ENCODE measurements at places on chromosomes 12 and 14.

DNA sequence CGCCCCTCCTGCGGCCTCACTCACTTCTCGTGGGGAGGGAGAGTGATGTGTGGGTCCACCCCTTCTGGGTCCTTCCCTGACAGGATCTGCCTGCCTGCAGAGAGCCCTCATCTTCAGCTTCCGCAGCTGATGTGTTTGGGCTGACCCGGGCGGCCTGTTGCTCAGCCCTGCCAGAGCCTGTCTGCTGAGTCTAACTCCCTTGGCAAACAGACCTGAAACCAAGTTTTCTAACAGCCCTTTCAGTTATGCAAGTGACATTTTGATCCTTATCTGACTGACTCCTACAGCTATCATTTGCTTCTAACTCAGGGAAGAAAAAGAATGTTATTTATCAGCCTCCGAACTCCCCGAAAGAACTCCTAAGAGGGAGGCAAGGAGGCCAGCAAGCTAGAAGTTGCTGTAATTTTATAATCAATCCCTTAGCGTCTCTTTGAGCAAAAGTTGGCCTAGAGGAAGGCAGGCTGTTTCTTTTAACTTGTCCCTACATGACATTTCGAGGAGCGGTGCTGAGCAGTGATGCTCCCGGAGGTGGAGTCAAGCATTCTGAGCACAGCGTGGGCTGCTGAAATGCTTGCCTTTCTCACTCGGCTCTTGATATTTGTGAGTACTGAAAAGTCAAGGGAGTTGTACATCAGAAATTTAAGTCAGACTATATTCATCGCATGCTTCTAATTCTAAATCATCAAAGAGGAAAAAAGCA, 31.5 kb upstream of the CACNA2D4 start:
- no peak for DNase-seq

DNA sequence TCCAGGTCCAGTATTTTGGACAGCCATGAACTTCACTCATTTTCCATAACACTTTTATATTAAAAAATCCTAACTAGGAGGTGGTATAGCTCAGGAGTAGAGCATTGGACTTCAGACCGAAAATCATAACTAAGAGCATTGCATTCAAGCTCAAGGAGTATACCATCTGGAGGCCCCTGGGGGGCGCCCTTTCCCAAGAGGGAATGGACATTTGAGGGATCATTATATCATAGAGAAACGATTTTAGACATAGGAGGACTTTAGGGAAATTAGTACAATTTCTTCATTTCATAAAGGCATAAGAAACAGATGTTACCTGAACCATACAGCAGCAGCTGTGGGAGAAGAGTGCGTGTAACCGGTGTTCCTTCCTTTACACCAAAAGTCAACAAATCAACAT, 5.2 kb upstream of the ATG14 start:
- peak; percentile 19 for DNase-seq

DNA sequence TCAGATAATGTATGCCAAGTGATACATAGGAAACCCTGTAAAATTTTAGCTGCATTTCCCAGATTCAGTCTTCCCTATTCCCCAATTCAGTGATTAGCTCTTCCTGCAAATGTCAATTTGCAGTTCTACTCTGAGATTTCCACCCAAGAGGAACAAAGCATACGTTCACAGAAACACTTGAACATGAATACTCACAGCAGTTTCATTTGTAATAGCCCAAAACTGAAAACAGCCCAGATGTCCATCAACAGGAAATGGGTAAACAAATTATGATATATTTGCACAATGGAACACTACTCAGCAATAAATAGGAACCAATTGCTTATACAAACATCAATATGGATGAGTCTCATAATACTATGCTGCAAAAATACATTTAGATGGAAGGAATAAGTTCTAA, 194.2 kb downstream of the GXYLT1 start:
- no peak for DNase-seq

- DNase-seq, result no peak
Measured at GRCh38 chr14:92316937-92317336, 6.0 kb upstream of the SLC24A4 start.

GRCh38 chr12:64459394-64459891, 7.5 kb downstream of the TBK1 start:
- DNase-seq, result no peak

DNA sequence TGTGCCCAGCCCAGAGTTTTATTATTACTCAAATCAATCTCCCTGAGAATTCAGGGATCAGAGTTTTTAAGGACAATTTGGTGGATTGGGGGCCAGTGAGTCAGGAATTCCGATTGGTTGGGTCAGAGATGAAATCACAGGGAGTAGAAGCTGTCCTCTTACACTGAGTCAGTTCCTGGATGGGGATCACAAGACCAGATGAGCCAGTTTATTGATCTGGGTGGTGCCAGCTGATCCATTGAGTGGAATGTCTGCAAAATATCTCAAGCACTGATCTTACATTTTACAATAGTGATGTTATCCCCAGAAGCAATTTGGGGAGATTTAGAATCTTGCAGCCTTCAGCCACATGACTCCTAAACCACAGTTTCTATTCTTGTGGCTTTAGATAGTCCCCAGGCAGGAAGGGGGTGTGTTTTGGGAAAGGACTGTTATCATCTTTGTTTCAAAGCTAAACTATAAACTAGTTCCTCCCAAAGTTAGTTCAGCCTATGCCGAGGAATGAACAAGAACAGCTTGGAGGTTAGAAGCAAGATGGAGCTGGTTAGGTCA, 89.1 kb upstream of the CNOT2 start:
- DNase-seq, result no peak

GRCh38 chr12:89351489-89352241, 636 bp downstream of the DUSP6 start:
- DNase-seq, result peak; percentile 65

GRCh38 chr12:27627123-27627852, 69.0 kb upstream of the REP15 start:
- peak; percentile 86 for DNase-seq

DNA sequence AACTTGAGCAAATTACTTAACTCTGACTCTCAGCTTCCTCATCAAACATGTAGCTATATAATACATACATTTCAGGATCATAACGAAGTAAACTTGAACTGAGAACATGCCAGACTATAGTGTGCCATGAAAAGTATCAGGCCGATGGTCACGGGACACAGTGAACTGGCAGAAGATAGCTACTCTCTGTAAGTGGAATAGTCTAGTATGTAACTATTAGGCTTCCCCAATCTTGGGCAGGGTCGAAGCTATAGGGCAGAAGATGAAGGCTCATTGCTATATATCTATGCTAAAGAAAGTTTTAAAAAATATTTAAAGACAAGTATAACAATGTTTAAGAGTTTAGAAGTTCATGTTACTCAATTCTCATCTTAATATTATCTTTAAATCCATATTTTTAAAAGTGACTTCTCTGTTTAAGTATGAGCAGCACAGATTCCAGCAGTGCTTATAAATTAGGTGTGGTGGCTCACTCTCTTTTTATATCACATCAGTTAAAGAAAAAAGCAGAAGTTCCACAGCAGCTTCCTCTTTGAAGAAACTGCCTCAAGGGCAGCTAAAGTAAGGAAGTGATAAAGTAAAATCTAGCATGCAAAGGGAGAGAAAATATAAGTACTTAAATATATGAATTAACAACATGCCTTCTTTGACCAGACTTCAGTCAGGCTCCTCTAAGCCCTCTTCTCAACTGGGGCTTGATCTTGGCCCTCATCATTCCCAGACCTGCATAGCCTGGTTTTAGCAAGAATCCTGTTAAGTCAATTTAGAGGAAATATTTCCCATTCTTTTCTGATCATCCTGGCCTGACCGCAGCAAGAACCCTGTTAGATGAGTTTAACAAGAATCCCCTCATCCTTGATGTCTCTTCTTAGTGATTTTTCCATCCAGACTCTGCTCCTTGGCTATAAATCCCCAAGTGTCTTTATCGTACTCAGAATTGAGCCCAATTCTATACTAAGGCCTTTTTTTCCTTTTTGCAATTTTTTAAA, 8.4 kb upstream of the GLIPR1 start:
- no peak for DNase-seq

DNA sequence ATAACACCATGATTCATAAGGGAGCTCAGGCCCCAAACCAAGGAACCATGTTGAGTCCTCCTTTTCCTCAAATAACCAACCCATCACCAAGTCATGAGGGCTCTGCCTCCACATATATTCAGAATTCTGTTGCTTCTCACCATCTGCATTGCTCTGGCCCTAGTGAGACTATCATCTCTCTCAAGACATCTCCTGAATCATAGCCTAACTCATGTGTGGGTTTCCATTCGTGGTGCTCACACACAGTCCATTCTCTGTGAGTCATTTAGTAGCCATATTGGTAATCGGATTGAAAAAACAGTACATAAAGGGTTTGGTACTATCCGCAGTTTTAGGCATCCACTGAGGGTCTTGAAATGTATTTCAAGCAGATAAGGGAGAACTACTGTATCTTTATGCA, 5.1 kb upstream of the SLC38A2 start:
- DNase-seq, result peak; percentile 15

- DNase-seq, result peak; percentile 64
Measured at GRCh38 chr14:55354500-55354899, 57.1 kb downstream of the ATG14 start.

DNA sequence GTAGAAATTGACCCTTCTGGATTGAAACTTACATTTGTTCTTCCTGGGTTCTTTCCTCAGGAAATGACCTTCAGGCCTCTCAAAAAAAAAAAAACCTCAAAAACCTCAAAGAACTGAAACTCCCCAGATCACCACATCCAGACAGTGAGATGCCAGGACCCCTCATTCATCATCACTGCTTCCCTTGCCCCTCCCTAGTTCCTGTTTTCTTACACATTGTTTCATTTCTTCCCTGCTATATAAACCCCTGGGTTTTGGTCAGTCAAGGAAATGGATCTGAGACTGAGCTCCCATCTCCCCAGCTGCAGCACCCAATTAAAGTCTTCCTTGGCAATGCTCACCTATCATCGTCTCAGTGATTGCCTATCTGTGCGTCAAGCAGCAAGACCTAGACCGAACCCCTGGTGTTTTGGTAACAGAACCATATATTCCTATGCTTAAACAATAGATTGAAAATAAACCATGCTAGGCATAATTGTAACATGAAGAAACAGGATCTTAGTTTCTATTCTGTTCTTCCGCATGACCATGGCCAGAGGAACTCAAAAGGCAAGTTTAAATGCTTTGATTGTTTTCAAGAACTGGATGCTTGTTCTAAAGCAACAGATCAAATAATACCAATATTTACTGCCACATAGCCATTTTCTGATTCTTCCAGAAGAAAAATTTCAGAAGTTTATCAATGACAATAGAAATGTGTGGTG, 108.0 kb upstream of the MAX start:
- no peak for DNase-seq

GRCh38 chr12:122012184-122012583, 9.5 kb upstream of the BCL7A start:
- DNase-seq, result no peak

GRCh38 chr12:2101359-2101758, 48.6 kb downstream of the CACNA1C start:
- no peak for DNase-seq

DNA sequence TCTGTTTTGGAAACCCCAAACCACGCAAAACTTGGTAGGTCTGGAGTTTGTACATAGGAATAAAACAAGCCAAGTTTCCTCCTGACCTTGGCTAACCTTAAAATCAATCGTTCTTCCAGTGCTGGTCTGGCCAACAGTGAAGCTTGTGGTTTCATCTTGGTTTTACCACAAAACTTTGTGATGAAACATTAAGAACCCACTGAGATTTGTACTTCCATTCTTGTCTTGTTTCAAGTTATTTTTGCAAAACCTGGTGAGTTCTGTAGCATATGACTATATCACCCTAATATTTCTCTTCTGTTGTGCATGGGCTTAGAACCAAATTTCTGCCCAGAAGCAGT, 26.4 kb downstream of the SIX1 start:
- DNase-seq, result peak; percentile 68

- DNase-seq, result no peak
Measured at GRCh38 chr12:107731366-107731765, 29.6 kb downstream of the PRDM4 start.

GRCh38 chr12:2833810-2834209, 1.0 kb downstream of the NRIP2 start:
- DNase-seq, result no peak

DNA sequence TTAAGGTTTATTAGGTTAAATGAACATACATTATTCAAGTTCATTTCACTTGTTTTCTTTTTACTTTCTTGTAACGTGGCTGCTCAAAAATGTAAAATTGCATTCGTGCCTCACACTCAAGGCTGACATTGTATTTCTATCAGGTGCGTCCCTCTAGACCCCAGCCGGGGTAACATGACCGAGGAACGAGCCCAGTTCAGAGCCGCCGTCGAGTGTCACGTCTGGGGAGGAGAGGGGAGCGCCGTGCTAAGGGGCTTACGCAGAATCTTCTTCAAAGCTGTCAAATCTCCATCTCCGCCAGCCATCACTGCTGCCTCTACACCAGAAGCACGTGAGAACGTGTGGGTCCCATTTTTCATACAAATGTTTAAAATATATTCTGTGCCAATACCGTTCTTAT, 170.6 kb downstream of the RIMBP2 start:
- no peak for DNase-seq

DNA sequence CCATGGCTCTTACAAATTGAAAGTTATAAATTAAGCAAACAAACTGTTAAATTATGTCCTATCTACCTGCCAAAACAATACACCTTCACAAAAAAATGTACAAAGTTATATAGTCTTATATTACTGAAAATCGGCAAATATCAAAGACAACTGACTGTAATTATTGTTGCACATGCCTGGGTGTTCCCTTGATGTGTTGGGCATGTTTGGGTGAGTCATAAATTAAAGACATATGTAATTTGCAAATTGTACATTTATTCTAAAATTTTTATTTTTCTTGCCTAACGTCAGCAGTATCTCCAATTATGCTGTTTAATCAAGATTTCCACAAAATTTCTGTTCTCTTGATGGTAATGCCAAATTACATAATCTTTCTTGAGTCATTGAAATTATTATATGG, 22.0 kb upstream of the SEL1L start:
- DNase-seq, result no peak

- peak; percentile 70 for DNase-seq
Measured at GRCh38 chr14:76958980-76959710, 69.4 kb downstream of the IRF2BPL start.

- peak; percentile 24 for DNase-seq
Measured at GRCh38 chr14:94337274-94337673, 14.1 kb upstream of the SERPINA6 start.

- no peak for DNase-seq
Measured at GRCh38 chr14:90039253-90040010, 22.4 kb upstream of the KCNK13 start.

GRCh38 chr14:36300337-36300736, 20.1 kb downstream of the MBIP start:
- peak; percentile 13 for DNase-seq
